GM23248 (cell line): ENCODE measurements at places on chromosomes 6 and 20. TPM values are rescaled to one million over a fixed set of nuclear protein-coding genes. Genes with fewer than 3 reads are reported as not detected.

- peak; percentile 15 for DNase-seq
These were observed 434.1 kb upstream of the MMS22L start for GRCh38 chr6:97717086-97717485.

- DNase-seq = no peak
These were observed 30.7 kb downstream of the SLC35D3 start for GRCh38 chr6:136952714-136953260.

DNA sequence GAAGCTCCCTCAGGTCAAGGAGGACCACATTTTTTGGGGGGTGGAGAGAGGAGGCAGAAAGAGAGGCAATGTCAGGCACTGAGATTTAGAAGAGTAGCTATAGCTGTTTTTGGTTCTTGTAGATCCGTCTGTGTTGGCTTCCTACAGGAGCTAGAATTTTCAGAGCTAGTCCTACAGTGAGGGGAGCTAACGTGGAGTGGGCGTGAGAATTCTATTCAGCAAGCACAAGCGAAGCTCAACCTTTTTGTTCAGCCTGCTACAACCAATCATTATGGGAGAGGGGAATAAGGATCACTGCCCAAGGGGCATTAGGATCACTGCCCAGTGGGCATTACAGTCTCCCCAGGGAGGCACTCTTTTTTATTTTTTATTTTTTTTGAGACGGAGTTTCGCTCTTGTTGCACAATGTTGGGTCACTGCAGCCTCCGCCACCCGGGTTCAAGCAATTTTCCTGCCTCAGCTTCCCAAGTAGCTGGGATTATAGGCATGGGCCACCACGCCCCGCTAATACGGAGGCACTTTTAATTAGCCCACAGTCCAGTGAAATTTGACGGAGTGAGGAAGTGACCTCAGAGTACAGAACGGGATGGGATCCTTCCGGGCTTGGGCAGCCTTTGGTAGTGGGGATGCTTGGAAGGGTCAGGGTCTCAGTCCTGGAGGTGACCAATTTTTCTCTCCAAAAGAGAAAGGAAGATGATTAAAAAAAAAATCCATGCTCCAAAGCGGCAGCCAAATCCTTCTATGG, 1.1 kb upstream of the PANK2 start:
- peak; percentile 71 for DNase-seq

DNA sequence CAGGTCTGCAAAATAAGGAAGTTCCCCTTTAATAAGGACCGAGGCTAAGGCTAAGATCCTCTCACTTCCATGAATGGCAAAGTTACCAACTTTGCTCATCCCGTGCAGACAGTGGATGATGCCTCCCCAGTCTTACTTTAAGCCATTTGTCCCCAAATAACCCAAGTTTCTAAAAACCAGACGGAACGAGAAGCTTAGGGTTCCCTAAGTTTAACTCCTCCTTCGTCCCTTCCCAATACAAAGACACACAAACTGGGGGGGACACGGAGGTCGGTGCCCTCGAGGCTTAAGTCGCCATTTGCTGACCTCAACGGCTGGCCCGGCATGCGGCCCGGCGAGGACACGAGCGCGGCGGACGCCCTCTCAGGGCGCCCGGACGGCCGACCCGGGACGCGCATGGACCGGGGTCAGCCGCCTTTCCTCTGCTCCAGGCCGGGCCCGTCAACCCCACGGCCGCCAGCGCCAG, 527 bp downstream of the FBXO30 start:
- DNase-seq = peak; percentile 64

The TMC2 gene
- total RNA-seq = not detected in 2 replicates

- no peak for DNase-seq
These were observed 343.6 kb upstream of the SASH1 start for GRCh38 chr6:147999001-147999540.

- peak; percentile 44 for DNase-seq
These were observed 219.8 kb upstream of the ARID1B start for GRCh38 chr6:156557251-156557910.

The FOXQ1 gene
- total RNA-seq = under 0.01 TPM in 1 of 2 replicates, not detected in the other

DNA sequence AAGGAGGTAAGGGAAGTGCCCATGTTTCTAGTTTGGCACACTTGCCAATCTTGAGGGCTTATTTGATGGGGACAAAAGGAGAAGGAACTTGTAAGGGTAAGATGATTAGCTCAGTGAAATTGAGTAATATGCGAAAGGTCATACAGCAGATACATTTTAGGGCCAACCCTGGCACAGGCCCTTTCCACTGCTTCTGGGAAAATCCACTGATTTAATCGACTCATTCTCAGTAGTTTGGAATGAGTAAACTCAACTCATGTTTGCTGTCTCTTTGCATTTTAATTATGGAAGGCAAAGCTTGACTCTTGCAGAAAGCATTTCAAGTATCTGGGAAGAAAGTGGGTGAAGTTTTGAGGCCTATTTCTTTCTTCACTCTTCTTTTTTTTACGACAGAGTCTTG, 20.0 kb downstream of the PHF20 start:
- peak; percentile 94 for DNase-seq

The C20orf144 gene
- 0.63 TPM in 1 of 2 replicates, not detected in the other for total RNA-seq

The WFDC9 gene
- total RNA-seq = not detected in 2 replicates

The PRL gene
- total RNA-seq = not detected in 2 replicates

The PPP1R14C gene
- 6.3 and 8.2 TPM in 2 replicates for total RNA-seq

DNA sequence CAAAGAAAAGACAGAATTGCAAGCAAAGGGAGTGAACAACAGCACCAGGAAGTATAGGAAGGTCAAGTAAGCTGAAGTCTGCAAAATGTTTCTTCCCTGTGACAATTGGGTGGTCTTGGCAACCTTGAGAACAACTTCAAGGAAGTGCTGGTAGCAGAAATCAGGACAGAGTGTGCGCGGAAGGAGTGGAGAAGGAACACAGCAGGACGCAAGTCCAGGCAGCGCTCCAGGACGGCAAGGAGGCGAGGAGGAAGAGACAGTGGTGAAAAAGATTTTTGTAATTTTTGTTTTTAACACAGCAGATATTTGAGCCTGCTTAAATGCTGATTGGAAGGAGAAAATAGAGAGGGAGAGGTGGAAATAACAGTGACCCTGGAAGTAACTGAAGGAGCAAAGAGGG, 141.7 kb downstream of the F13A1 start:
- DNase-seq = no peak

DNA sequence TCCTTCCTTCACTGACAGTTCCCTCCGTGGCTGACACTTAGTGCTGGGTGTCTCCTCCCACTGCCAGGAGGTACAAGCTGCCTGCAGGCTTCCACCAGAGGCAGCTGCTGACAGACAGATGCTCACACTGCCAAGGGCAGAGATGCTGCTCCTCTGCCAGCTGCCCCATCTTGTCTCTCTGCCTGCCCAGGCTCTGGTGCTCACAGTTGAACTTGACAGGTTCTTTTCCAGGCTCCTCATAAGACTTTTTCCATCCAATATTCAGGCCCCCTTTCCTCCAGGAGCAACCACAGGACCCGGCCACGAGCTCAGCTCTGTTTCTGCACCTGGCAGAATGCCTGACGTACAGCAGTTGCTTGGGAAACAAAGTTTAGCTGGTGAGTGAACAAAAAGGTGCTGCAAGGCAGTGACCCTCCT, 79.8 kb downstream of the PSMB1 start:
- no peak for DNase-seq

The PPP1R3G gene
- total RNA-seq = 1.5 and 2.6 TPM in 2 replicates

DNA sequence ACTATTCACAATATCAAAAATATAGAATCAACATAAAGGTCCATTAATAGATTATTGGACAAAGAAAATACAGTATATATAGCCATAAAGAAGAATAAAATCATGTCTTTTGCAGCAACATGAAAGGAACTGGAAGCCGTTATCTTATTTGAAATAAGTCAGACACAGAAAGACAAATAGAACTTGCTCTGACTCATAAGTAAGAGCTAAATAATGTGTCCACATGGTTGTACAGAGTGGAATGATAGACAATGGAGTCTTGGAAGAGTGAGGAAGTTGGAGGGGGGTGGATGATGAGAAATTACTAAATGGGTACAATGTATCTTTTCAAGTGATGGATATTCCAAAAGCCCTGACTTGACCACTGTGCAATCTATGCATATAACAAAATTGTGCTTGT, 613.5 kb downstream of the PHF3 start:
- DNase-seq = no peak

The NOL4L gene
- total RNA-seq = 5.2 and 8.7 TPM in 2 replicates

DNA sequence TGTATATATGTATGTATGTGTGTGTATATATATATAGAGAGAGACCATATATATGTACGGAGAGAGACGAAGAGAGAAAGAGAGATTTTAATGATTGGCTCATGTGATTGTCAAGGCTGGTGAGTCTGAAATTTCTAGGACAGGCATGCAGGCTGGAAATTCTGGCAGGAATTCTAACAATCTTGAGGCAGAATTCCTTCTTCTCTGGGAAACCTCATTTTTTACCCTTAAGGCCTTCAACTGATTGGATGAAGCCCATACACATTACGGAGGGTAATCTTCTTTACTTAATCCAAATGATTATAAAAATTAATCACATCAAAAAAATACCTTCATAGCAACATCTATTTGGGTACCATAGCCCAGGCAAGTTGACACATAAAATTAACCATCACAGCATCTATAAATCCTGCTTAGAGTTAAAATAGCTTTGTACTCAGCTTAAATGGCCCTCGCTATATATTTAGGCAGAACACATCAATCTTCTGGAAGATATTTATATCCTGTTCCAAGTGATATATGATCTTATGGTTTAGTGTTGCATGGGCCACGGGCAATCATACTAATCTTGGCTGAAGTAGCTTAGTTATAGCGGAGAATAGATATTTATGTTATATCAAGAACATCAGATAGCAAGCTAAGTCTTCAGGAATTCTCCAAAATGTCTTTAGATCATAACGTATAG, 36.6 kb downstream of the ABRACL start:
- no peak for DNase-seq

- peak; percentile 63 for DNase-seq
These were observed 4.6 kb downstream of the PTPRK start for GRCh38 chr6:128515550-128516513.

The LY6G6D gene
- not detected in 2 replicates for total RNA-seq

DNA sequence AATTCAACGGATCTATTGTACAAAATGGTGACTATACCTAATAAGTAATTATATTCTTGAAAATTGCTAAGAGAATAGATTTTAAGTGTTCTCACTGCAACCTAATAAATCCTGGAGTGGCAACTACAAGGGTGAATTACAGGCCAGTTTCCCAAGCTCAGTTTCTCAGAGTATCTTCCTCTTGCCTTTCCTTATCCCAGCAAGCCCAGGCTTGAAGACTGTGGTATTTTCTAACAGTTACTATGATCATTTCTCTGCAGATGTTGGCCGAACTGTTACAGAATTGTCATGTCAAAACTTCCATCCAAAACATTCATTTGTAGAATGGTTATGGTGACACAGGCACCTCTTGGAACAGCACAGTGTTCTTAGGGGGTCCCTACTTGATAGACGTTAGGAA, 138.1 kb upstream of the PTCHD4 start:
- no peak for DNase-seq

DNA sequence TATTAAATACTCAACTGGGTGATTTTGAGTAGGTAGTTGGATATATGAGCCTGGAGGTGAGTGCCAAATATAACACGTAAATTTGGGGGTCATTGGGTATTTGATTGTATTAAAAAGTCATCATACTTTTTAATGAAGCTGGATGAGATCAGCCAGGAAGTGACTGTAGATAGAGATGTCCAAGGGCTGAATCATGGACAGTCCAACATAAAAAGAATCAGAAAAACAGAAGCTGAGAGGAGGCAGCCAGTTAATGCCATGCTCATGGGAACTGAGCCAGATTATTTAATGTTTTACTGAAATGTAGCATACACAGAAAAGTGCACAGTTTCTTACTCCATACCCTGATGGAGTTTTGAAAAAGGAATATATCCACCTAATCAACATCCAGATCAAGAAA, 435.5 kb upstream of the PLCB4 start:
- DNase-seq = peak; percentile 71

DNA sequence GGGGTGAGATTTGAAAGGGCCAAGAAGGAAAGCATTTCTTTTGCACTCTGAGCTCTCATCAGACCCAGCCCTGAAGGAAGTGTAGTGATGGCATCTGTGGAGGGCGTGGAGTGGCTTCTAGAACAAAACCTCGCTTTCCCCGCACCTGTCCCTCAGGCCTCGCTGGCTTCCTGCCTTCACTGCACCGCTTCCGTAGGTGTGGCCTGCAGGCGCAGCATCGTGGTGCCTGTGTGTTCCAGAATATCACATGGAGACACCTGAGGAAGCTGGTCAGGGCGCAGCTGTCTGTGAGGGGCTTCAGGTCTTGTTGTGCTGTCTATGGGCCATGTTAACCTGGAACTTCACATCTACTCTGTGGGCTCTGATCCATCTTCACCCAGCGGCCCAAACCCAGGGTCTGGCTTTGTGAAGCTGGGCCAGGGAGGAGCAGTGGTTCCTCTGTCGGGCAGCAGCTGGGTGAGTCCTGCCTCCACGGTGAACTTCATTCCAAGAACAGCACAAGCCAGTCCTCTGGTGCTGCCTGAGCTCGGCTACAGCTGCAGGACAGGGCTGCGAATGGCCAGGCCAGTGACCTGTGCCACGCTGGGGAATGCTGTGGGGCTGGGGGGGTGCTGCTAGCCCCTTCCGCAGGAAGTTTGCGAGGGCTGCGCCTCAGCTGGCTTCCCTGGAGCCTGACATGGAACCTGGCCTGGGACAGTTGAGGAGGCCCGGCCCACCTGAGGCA, 40.9 kb downstream of the DSTN start:
- DNase-seq = no peak

DNA sequence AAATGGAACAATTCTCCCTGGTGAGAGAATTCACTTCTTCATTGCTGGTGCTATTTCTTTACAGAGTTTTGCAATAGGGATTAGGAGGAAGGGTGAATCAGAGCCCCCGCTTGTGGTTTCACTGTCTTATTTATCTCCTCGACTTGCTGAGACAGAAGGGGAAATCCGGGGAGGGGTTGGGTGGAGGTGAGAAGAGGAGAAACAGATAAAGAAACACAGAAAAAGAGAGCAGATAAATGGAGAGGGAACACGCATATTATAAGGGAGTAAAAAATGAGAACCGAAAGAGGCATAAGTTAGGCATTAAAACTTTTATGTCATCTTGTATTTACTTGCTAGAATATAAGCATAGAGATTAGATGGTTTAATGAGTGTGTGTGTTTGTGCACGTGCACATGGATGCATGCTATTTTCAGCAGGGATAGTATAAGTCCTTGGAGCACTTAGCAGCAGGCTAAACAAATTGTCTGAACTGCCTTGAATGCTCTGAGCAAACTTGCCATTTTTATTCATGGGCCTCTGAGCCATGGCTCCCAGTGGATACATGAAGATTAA, 105.0 kb downstream of the OLIG3 start:
- no peak for DNase-seq

The PLA2G7 gene
- not detected in 2 replicates for total RNA-seq
